ENCODE measurements at places on chromosomes 16 and 17. TPM values are rescaled to one million over a fixed set of nuclear protein-coding genes. Genes with fewer than 3 reads are reported as not detected.
A peak's percentile ranks its signal among the peaks of the same experiment; 100 is the strongest.

DNA sequence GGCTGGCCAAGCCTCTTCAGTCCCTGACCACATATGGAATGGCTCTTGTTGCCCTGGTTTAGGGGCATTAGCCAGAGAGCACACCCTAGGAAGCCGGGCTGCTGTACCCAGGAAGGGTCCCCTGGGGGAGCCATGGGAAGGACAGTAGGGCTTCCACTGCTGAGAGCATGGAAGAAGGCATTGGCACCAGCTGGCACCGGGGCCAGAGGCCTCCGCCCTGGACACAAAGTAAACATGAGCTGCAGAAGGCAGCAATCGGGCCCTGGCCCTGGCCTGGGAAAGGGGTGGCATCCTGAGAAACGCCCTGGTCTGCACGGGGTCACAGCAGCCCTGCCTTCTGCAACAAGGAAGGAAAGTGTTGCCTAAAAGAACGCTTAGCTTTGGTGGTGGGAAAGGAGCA is 49.4 kb downstream of the VAC14 start:
- no peak for DNase-seq

DNA sequence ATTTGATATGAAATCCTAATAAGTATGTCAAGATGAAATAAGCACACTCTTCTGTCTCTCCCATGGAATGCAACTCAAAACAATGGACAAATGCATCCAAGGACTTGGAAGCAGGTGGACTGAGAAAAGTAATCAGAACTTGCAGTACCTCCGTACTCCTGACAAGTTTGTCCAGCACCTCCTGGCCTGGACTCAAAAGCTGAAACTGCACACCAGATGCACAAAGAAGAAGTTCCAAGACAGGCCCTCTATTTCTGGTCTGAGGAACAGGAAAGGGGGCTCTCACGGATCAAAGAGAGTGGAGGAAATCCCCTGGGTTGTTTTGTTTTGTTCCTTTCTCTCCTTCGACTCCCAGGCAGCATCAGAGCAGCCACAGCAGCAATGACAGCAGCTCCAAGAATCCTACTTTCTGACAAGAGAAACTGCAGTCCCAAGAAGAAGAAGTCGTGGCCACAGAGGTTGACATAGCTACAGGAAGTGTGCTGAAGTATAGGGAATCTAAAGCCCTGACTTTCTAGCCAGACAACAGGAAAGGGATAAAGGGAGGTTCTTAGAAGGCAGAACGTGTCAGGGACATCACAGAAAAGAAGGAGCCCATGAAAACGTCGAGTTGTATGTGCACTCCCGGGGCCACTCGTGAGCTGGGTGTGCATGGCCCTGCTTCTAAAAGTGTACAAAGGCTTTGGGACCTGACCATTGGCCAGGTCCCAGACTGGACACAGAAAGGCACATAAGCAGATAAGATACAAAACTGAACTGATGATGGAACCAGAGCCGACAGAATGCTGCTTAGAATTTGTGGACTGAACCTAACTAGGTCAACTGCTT is 29.3 kb downstream of the AKAP10 start:
- no peak for DNase-seq

Gene SLC4A1
- not detected for total RNA-seq

DNA sequence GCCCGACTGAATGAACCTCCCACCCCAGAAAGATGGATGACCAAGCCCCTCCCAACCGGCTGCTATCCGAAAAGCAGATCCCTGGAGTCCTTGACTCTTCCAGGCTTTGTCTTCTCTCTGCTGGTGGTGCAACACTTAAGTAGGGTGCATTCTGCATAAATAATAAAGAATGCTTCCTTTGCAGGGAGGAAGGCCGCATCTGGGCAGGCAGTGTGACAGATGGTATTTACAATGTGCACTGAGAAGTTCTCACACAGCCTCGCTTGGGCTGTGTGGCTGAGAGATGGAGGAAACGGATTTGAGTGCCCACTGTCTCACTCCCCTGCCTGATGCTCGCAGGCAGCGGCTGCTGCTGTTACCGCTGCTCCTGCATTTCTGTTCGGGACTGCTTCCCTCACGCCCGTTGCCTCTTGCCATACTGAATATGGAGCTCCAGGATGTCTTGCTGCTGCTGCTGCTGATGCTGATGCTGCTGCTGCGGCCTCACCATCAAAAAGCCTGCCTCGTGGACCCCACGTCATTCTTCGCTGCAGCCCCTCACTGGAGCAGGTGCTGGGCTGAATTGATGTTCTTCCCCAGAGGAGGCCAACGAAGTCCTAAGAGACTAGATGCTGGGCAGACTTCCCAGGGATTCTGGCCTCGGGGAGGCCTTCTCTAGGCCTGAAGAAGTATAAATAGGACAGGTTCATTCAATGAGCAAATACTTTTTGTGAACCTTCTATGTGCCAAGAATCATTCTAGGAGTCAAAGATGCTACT is 7.1 kb upstream of the RHBDL3 start:
- no peak for DNase-seq

DNA sequence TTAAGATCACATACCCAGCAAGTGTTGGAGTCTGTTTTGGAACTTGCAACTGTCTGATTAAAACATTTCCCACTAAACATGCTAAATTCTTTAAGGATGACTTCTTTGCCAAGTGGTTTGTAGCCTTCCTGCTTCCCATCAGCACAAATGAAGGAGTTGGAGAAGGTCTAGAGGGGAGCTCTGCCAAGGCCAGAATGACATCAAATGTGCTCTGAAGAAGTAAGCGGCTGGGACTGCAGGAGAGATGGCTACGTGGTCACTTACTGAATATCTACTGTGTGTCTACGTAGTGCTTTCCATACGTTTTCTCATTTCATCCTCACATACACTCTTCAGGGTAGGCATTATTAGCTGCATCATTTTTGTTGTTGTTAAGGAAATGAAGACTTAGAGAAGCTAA is 135.7 kb upstream of the NLRP1 start:
- no peak for DNase-seq

Gene KRT36
- not detected for total RNA-seq

GRCh38 chr16:28029387-28030002 is 34.0 kb downstream of the GSG1L start:
- DNase-seq, result no peak

- DNase-seq, result no peak
Measured at GRCh38 chr17:13393841-13394710, 207.7 kb downstream of the HS3ST3A1 start.

DNA sequence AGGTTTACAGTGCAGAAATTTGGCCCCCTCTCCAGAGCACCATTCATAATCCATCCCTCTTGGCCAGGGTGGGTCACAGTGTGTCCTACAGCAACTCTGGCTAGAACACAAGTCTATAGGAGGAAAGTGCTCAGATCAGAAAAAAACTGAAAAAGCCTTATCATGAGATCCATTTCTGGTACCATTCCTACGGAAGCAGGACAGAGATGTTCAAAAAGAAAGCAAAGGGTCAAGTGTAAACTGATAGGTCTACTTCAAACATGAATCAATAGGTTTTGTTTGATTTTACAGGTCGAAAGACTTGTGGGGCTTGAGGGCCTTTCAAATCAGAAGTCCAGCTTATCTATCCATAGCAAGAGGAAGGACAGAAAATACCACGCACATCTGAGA is 326.4 kb downstream of the SOX9 start:
- no peak for DNase-seq

Gene POLDIP2
- total RNA-seq, result 56.2 TPM

DNA sequence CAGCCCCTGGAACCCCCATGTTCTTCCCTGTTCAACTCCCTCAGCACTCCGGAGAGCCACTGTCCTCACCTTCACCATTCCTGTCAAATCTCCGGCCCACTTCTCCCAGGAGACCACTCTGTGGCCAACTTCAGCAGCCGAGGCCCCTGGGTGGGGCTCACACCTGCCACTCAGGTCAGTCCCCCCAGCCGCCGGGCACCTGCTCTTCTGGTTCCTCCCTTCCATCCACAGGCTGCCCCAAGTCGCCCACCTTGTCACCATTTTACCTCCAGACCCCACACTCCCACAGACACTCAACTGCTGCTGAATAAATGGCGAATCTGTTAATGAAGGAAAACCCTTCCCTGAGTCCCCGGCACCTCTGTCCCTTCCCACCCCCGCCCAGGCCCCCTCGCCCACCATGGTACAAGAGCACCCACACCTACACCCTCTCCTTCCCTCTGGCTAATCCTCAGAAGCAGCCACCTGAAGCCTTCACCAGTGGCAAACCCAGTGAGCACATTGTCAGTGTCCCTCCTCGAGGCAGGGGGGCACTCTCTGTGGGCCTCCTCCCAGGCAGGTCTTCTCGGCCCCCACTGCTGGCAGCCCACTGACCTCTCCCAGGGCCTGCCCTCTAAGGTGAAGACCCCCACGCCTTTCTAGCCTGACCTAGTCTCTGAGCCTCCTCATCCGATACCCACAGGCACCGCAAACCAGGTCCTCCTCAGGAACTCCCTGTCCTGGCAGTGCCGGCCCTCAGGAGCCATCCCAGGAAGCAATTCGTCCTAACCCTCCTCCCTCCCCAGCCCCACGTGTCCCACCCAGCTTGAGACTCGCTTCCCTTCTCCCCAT is 8.2 kb downstream of the CANT1 start:
- DNase-seq, result no peak

Gene SPECC1
- total RNA-seq, result 9.6 TPM

Gene ZNF385C
- total RNA-seq, result not detected

DNA sequence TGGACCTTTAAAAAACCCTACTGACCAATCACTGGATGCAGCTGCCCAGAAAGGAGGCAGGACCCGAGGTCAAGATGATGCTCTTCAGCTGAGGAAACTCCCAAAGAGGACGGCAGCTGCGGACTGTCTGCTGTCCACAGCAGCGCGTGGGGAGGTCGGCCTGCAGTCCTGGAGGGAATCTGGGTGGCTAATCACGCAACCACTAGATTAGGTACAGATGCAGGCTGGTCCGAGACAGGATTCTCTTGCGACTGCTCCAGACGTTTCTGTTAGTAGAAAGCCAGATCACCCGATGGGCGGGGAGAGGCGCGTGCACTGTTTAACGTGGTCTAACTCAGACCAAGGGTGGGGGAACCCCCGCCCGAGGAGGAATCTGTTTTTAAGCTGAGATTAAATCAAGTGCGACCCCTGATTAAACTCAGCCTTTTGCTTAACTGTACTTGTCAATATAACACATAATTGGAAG is 8.8 kb downstream of the CTRB2 start:
- DNase-seq, result no peak

- peak; percentile 52 for DNase-seq
Measured at GRCh38 chr17:43766413-43767052, 7.9 kb upstream of the SOST start.

Gene IL32
- 4,131 TPM for total RNA-seq

- DNase-seq, result no peak
Measured at GRCh38 chr17:70653850-70654249, 484.5 kb downstream of the KCNJ2 start.

Gene HSPB9
- total RNA-seq, result 0.18 TPM

DNA sequence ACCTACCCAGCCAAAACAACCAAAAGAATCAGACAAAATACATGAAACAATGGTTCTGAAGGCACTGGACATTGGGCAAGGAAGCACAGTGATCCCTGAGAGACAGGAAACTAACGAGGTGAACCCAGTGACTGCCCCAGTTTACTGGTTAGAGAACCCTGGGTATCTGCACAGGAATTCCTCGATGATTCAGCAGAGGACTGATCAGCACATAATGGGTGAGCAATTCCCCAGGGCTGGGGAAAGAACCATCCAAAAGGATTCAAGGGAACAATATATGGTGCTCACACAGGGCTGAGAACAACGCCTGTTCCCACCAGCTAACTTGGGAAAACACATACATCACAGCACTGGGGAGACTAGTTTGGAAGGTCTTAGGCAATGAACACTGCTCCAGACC is 167.2 kb downstream of the PARN start:
- no peak for DNase-seq

Gene SLC12A3
- total RNA-seq, result not detected

Gene MLYCD
- 3.5 TPM for total RNA-seq

GRCh38 chr17:1769822-1770477 is 8.1 kb downstream of the SERPINF1 start:
- DNase-seq, result no peak

Gene BCL7C
- total RNA-seq, result 22.3 TPM

Gene KCNG4
- not detected for total RNA-seq

- no peak for DNase-seq
Measured at GRCh38 chr17:75683583-75683982, 16.4 kb downstream of the SAP30BP start.

DNA sequence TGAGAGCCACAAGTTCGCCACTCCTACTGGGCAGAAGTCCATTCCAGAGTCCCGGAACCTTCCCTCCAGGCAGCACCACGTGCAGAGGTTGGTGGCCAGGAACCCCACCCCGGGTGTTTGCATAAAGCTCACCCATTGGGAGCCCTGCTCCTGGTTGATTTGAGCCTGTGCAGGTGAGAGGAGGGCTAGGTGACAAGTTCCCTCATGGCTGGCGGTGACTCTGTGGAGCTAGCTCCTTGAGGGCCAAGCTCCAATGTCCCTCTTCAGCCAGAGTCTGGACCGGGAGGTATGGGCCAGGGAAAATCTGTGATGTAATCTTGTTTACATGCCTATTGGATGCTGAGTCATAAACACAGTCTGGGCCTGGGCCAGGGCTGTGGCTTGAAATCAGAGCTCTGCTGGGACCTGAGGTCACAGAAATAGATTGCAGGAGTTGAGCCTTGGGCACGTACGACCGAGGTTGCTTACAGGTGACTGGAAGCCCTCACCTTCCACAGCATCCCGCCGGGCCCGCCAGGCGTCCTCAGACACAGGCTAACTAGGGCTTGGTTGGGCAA is 118.9 kb downstream of the AATF start:
- no peak for DNase-seq

DNA sequence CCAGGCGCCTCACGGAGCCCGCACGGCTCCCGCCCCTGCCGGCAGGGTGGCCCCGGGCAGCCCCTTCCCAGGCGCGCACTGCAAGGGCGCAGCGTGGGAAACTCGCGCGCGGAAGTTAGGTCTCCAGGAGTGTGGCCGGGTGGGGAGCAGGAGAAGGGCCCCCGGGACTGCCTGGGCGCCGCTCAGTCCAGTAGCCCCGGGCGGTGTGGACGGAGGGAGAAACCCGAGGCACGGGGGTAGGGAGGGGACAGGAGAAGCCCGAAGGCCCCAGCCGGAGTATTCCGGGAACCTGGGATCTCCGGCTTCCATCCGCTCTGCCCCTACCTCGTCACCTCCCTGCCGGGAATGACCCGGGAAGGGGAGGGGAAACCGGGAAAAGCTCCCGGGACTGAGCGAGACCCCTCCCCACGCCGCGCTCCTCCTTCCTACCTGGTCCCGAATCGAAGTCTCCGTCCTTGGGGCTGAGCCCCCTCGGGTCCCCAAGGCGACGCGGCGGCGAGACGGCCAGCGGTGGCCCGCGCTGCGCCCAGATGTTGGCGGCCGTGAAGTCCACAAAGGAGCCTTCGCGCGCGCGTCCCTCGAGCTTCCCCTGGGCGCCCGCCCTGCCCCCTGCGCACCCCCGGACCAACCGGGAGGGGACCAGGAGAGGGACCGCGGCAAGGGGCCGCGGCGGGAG is 418 bp downstream of the SOCS3 start:
- DNase-seq, result peak; percentile 55
